ENCODE measurements at places on chromosomes 1 and 21.

GRCh38 chr1:150619576-150620509 is 9.6 kb downstream of the ENSA start:
- DNase-seq = no peak

- DNase-seq = no peak
Observed at GRCh38 chr21:33762803-33763581, 120.7 kb downstream of the ITSN1 start.

DNA sequence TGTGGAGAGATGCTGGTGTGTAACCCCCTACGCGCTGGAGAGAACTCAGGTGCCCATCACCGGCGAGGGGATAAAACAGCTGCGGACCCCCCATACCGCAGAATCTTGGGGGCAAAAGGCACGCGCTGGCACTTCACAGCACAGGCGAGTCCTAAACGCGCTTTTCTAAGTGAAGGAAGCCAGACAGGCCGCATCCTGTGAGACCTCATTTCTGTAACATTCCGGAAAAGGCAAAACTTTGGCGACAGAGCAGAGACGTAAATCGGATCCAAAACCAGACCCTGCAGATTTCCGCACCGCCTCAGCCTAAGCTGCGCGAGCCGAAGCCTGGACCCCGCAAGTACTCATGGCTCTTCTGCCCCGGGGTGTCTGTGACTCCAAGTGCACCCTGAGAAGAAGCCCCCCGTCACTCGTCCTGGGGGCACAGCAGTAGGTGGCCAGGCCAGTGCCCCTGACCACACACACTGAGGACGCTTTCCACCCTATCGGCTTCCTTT is 60.9 kb downstream of the SLX9 start:
- no peak for DNase-seq

DNA sequence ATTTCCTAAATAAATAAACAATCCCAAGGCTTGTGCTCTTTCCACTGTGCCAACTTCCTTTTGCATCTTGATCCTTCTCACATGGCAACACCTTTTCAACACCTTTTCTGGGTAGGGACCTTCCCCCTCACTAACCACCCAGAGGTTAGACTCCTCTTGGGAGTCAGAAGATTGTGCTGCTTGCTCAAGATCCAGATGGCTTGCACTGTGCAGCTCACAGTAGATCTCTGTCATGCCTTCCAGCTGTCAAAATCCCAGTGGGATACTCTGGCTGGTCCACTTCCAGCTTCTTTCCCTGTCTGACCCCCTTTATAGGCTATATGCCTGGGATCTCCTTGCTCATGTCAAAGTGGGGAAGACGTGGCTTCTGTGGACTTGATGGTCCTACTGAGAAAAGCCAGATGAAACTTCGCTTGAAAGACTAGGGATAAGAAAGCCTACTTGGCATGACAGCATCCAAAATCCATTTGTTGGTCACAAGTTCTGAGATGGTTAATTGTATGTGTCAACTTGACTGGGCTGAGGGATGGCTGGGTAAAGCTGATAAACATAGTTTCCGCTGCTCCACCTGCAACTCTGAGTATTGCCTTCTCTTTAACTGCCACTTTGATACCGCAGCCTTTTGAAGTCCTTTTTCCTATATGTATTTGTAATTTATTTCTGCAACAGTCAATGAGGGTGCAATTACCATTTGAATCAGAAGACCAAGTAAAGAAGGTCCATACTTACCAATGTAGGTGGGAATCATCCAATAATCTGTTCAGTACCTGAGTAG is 74.5 kb downstream of the S1PR1 start:
- DNase-seq = no peak

DNA sequence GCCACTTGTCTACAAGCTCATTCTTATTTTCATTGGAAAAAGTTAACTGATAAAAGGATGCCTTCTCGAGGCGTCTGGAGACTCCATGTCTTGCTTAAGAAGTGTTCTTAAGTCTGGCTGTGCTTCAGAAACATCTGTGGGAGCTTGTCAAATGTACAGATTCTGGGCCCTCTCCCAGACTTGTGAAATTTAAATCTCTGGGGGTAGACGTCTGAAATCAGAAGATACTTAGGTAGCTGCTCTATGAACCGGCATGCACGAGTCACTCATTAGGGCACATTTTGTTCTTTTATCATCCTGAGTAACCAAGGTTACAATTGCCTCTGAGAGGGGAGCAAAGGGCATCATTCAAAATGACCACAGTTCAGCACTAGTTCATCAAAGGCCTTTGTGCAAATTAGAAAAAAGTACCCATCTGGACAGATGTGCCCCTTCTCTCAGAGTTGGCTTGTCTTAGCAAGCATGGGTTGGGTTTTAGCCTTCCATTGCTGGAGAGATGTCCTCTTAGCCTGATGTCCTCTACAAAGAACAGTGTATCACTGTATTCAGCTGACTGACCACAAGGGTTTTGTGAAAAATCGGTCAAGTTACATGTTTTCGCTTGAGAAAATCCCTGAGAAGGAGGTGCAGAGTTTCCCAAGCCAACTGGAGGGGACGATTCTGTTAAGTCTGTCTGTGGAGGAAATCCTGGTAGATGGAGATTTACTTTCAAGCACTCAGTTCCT is 156.9 kb downstream of the ASTN1 start:
- DNase-seq = no peak

DNA sequence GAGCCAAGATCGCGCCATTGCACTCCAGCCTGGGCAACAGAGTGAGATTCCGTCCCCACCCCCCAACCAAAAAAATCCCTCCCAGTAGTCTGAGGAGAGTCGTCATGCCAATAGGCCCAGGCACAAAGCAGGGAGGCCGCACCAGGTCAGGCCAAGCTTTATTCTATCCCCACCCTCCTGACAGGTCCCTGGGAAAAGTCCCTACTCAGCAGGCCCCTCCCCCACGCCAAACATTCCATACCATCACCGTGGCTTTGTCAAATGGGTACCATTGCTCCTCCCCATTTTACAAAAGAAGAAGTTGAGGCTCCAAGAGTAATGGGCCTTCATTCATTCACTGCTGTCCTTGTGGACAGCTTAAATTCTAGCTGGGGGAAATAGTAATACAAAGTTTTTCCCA is 5.3 kb downstream of the GPR3 start:
- no peak for DNase-seq

DNA sequence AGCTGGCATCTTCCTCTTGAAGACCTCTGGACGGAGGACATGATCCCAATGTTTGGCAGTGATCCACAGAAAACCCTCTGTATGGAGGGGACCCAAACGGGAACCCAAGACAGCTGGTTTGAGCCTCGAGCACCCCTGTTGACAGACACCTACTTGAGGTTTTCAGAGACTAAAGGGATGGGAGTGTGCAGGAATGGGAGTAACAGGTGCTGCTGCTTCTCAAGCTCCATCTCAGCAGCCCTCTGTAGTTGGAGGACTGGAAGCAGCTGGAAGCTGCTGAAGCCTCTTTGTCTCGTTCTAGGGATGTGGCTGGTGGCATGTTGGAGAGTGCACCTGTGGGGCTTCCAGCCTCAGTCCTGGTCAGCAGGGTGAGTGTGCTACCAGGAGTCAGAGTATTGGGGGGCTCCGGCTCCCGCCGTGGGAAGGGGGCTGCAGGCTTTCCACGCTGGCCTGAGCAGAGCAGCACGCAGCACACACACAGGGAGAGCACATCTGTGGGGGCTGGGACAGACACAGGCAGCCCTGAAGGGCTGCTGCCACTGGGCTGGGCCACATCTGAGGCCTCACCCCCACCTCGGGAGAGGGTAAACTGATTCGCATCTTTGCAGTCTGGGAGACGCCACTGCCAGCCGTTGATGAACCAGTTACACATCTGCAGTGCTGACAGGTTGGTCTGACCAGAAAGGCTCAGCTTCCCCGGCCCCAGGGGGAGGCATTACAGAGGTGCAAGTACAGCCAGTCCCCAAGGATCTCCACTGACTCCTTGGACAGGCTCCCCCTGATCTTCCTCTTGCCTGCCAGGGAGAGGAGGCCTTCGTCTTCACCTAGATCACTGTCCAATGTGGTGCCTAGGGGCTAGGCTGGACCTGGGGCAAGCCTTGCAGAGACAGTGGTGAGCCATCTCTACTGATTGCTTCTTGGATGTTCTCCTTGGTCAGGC is 56.6 kb downstream of the ADSS2 start:
- no peak for DNase-seq

DNA sequence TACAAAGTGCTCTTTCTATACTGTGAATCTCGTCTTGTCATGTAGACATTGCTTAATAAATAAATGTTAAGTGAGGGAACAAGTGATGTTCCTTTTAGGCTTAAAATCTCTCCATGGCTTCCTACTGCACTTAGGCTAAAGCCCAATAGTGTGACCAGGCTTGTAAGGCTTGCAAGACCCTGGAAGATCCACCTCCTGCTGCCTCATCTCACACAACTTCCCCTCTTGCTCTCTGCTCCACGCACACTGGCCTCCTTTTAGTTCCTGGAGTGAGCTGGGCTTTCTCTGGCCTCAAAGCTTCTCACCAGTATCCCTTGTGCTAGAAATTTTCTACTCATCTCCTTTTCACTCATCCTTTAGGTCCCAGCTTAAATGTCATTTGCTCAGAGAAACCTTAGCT is 41.5 kb upstream of the DIPK1A start:
- DNase-seq = no peak

DNA sequence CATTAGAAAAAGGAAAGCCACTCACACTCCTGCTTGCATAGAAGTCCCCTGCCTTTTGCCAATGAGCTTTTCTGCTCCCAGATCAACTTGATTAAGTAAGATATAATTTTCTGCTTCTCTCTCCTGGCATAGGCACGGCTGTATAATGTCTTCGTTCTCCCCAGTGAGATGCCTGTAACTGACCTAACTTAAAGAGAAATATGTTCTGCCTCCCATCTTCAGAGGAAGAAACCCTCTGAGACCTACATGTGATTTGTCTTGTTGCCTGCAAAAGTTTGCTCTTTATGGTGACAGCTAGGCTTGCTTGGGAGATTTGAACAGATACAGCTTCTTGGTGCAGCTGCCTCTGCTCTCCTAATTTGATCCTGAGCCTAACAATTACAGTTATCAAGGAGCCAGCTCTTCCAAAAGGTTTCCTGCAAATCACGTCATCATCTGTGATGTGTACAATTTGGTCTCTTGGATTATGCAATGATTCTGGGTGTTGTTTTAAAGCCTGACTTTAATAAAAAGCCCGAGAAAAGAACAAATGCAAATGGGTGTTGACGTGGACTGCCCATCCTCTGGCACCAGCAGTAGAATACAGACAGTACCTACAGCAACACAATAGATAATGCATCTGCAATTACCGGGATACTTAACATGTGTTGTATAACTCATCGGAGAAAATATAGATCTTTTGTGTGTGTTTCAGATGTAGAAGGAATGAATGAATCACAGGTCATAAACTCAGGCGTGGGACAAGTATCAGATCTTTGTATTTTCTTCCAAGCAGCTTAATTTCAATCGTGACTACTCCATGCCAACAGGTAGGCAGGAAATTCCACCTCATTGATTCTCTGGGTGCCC is 76.2 kb upstream of the KAZN start:
- DNase-seq = no peak

DNA sequence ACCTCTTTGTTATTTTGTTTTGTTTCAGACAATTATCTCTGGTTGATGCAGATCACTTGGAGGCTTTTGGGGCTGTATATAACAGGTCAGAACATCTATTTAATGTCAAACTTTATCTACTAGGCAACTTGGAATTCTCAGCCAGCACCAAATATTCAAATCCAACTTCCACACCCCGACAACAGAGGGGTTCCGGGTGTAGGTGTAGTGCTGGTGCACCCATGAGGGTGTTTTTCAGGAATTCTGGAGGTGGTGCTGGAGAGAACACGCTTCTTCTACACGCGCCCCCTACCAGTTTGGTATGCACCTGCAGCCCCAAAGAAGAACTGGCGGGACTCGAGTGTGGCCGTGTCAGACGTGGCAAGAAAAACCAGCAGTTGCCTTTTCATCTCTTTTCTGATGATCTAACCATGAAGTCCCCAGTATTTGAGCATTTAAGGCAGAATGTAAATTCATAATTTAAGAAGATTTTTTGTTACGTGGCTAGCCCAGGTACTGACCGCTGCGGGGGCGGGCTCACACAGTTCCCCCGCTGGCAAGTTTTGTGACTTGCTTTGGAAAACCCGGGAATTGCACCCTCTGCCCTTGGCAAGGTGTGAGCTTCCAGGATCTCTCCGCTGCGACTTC is 462 bp upstream of the TLCD4 start:
- DNase-seq = no peak

GRCh38 chr1:15966081-15966955 is 9.6 kb downstream of the ZBTB17 start:
- no peak for DNase-seq

GRCh38 chr1:101022294-101022693 is 3.3 kb downstream of the DPH5 start:
- no peak for DNase-seq

- DNase-seq = no peak
Observed at GRCh38 chr1:150789396-150789795, 18.7 kb downstream of the CTSK start.

GRCh38 chr1:117959364-117959763 is 29.8 kb downstream of the WDR3 start:
- no peak for DNase-seq

DNA sequence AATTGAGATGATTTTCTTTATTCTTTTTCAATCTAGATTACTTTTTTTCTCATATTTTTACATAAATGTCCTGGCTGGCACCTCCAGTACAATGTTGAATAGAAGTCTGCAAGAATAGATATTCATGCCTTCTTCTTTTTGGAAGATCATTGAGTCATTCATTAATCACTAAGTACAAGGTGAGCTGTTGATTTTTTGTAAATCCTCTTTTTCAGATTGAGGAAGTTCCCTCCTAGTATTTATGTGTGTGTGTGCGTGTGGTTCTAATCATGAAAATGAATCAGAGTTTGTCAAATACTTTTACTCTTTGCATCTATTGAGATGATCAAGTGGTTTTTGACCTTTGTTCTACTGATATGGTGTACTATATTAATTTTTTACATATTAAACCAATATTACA is 859.3 kb downstream of the KCNT2 start:
- DNase-seq = no peak

DNA sequence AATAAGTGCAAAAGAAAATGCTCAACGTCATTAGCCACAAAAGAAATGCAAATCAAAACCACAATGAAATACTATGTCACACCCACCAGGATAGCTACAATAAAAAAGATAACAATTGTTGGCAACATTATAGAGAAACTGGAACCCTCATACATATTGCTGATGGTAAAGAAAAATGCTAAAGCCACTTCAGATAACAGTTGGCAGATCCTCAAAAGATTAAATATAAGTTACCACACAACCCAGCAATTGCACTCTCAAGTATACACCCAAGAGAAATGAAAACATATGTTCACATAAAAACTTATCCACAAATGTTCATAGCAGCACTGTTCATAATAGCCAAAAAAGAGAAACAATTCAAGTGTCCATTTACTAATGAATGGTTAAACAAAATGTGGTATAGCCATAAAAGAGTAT is 20.7 kb downstream of the TRIM33 start:
- DNase-seq = no peak

- no peak for DNase-seq
Observed at GRCh38 chr1:210310562-210311153, 18.0 kb upstream of the HHAT start.

GRCh38 chr1:83626603-83627002 is 372.3 kb downstream of the TTLL7 start:
- DNase-seq = no peak

DNA sequence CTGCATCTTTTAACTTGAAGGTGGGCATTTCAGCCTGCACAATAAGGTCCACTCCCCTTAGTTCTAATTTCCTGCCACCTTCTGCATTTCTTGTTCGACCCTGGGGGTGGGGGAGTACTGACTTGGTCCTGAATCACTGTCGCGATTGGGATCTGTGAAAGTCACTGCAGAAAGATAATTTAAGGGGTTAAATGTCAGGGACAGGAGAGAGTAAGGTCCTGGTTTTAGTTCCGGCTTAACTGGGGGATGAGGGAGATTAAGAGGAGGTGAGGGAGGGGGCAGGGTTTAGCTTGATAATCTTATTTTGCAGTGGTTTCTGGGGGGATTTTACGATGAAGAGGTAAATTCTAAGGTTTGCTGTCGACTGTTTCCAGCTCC is 128.1 kb downstream of the MRPS6 start:
- no peak for DNase-seq

Measured in activated gamma-delta T cell (primary cell).